Activated CD4-positive, alpha-beta T cell treated with anti-CD3 and anti-CD28 coated beads for 36 hours (primary cell): ENCODE measurements at places on chromosomes 6 and 20. TPM values are rescaled to one million over a fixed set of nuclear protein-coding genes. Genes with fewer than 3 reads are reported as not detected.

EYA4 gene
- not detected for total RNA-seq

ZHX3 gene
- 12.8 TPM for total RNA-seq

FAXC gene
- total RNA-seq = not detected

OR2H2 gene
- total RNA-seq = not detected

ADGB gene
- total RNA-seq = not detected

PHACTR1 gene
- total RNA-seq = 0.07 TPM

RAD21L1 gene
- not detected for total RNA-seq

SIGLEC1 gene
- not detected for total RNA-seq

ATP9A gene
- total RNA-seq = 2.2 TPM

SPATA25 gene
- total RNA-seq = 1.0 TPM

KLHDC3 gene
- total RNA-seq = 65.2 TPM
